Activated CD8-positive, alpha-beta memory T cell treated with anti-CD3 and anti-CD28 coated beads for 1 hour (primary cell): ENCODE measurements at places on chromosomes 1 and 21.

- no peak for DNase-seq
Observed at GRCh38 chr1:6037338-6037762, 8.3 kb upstream of the KCNAB2 start.

- DNase-seq, result no peak
Observed at GRCh38 chr21:35818597-35818996, 241.7 kb downstream of the SETD4 start.

- no peak for DNase-seq
Observed at GRCh38 chr21:46168238-46168637, 12.9 kb upstream of the FTCD start.

- no peak for DNase-seq
Observed at GRCh38 chr1:51236531-51237350, 668 bp downstream of the RNF11 start.

DNA sequence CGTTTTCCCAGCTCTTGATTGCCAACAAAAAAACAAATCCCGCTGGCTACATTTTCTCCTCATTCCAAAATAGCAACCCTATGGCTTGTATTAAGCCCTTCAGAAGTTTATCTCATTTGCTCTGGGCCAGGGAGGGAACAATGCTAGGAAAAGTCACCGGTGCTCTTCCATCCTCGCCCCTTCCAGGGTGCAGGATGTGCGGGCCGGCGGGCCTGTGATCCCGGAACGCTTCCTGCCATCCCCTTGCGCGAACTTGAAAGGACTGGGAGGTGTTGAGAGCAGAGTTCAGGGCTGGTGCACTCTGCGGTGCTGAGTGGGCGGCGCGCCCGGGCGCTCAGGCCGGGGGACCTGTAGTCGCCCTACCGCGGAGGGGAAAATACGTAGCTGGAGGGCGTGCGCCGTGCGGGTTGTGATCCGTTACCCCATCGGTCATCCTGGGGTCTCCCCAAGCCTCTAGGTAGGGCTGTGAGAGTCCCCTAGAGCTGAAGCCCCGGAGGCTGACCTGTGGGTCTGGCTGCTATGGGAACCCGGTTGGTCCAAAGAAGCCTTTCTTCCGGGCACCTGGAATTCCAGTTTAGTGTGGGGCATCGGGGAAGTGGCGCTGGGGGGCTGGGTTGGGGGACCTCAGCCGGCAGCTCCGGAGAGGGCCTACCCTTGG lies 13.1 kb downstream of the NR5A2 start:
- no peak for DNase-seq

DNA sequence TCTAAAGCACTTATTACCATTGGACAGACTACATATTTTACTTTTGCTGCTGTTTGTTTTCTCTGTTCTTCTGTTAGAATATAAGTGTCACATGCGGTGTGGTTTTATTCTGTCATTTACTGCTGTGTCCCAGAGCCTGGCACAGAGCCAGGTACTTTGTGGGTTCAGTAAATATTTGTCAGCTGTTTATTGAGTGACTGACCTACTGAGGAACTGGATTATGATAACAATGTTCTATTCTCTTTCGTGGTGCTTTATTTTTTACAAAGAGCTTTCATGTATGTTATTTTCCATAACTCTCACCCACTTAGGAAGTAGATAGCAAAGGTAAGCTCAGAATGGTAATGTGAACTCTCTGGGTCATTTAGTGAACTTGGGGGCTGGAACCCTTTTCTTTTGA lies 118.8 kb downstream of the RWDD3 start:
- no peak for DNase-seq

DNA sequence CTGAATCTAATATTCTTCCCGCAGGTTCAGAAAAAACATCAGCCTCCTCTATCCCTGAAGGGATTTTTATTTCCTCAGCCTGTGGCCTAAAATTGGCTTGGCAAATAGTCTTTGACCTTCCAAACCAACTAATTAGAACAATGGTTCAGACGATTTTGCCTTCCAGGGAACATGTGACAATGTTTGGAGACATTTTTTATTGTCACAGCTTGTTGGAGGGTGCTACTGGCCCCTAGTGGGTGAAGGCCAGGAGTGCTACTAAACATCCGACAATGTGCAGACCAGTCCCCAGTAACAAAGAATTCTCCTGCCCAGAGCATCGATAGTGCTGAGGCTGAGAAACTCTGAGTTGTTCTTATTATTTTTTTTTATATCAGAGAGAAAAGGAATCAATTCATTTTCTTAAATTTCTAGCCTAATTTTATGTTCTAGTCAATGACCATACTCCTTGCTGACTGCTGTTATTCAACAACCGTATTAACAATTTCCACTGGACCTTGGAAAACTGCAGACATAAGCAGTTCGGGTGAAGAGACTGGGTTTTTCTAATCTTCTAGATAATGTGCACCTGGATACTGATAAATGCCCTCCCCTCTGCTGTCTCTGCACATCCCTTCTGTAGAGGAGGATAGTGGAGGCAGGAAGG lies 280.7 kb downstream of the LMX1A start:
- DNase-seq, result no peak

- DNase-seq, result no peak
Observed at GRCh38 chr1:6028042-6028850, 17.4 kb upstream of the KCNAB2 start.
